ENCODE measurements at places on chromosomes 2 and 18. TPM values are rescaled to one million over a fixed set of nuclear protein-coding genes. Genes with fewer than 3 reads are reported as not detected.

FN1 gene
- 1,607 TPM for total RNA-seq

COPS7B gene
- total RNA-seq: 12.7 TPM

SCRN3 gene
- 18.5 TPM for total RNA-seq

STAM2 gene
- 28.9 TPM for total RNA-seq

SLC38A11 gene
- not detected for total RNA-seq

KCNE4 gene
- 0.30 TPM for total RNA-seq

RAB27B gene
- total RNA-seq: 0.32 TPM

ADCYAP1 gene
- not detected for total RNA-seq

LAMA3 gene
- total RNA-seq: 3.3 TPM

OR6B2 gene
- total RNA-seq: not detected

IL1RL2 gene
- under 0.01 TPM for total RNA-seq

FAM117B gene
- 1.9 TPM for total RNA-seq

MC4R gene
- total RNA-seq: not detected

GCKR gene
- total RNA-seq: 3.2 TPM

KCNG3 gene
- not detected for total RNA-seq

EGR4 gene
- total RNA-seq: not detected

HES6 gene
- total RNA-seq: 8.8 TPM

IL36B gene
- total RNA-seq: not detected

SNTG2 gene
- total RNA-seq: not detected

NDC80 gene
- total RNA-seq: 36.6 TPM

DLX1 gene
- not detected for total RNA-seq

ME2 gene
- total RNA-seq: 51.6 TPM

TBR1 gene
- total RNA-seq: under 0.01 TPM

SFTPB gene
- total RNA-seq: not detected

SCYGR4 gene
- not detected for total RNA-seq

FBXO48 gene
- total RNA-seq: 0.61 TPM

LYPD1 gene
- total RNA-seq: 19.5 TPM

STEAP3 gene
- total RNA-seq: 2.1 TPM

EVX2 gene
- total RNA-seq: not detected

ZSCAN30 gene
- 13.2 TPM for total RNA-seq

MYOM1 gene
- total RNA-seq: 0.91 TPM
